ENCODE measurements at places on chromosomes 7 and 10.

DNA sequence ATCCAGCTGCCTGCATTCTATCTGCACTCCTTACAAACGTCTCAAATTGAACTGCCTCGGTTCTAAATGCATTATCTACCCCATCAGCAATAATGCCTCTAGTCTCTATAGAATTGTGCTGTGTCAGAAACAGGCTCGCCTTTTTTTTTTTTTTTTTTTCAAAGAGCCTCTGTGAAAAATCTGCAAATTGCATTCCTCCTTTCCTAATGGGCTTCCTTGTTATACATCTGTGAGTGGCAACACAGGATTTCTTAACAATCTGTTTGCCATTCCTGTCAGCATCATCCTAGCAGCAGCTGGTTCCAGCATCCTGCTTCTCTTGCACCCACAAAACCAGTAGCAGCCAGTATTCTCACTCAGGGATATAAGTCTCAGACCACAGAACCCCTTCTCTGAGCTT is 413.5 kb upstream of the SEMA3D start:
- no peak for DNase-seq

DNA sequence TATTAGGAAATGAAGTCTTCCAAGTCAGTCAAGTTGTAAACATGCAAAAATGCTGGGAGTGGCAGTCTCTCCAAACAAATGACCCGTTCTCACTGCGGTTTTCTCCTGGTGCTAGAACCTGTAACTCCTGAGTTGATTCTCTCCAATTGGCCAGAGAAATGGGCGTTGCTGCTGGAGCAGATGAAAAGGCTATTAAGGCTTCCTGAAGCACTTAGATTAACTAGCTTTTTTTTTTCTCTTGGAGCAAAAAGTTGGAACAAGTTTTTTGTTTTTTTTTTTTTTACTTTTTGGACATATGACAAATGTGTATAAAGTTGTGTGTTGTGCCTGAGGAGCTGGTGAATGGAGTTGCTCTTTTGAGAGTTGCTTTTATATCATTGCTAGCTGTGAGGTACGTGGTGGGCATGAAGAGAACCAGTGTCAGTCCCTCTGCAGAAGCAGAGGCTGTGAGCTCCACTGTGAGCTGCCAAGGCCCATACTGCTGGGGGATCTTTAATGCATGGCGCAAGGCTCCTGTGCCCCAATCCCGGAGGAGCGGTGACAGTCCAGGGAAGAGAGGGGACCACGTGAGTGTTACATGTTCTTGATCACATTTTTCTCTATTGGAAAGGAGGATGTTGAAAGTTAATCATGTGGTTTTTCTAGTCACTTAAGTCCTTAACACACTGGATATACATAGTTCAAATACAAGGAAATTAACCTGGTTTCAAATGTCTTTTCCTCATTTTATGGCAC is 393.6 kb upstream of the GALNT17 start:
- DNase-seq, result no peak

DNA sequence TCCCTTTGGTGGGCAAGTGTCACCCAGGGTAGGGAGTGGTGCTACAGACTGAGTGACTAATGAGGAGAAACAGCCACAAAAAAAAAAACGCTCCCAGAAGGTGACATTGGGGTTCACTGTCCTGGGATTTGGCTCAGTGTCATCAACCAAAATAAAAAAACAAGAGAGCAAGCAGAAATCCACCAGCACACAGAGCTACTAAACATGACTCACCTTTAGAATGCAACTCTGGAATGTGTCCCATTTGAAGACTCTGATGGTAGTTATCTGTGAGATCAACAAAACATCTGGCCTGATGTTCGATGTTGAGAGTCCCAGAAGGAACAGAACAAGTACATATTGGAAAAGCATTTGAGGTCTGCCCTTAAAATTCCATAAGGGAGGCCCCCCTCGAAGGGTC is 200.3 kb upstream of the LYZL2 start:
- DNase-seq, result no peak

DNA sequence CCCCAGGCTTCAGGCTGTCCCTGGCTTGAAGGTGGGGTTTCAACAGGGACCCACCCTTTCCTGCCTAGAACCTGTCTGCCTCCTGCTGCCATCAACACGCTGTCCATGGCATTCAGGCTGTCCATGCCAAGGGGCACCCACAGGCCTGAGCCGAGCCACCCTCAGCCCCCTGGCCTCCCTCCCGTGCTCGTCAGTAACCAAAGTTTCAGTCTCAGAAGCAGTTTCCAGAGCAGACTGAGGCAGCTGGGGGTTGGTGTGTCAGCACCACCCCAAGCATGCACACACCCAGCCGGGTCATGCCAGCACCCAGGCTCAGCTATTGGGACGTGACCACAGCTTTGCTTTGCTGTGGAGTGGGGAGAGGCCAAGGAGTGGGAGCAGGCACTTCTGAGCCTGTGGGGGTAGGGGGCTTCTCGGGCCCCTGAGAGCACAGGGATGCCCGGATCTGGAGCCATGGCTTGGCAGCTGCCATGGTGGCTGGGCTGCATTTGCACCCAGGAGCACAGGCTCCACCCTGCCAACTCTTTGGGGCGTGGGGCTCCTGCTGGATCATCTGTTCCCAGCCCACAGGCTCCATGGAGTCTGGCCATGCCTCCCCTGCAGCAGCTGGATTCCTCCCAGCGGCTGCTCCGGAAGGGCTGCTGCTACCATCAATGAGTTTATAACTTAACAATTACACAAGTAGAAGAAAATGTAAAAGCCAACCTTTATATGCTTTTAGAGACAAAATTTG is 314.5 kb upstream of the SEMA3C start:
- no peak for DNase-seq

DNA sequence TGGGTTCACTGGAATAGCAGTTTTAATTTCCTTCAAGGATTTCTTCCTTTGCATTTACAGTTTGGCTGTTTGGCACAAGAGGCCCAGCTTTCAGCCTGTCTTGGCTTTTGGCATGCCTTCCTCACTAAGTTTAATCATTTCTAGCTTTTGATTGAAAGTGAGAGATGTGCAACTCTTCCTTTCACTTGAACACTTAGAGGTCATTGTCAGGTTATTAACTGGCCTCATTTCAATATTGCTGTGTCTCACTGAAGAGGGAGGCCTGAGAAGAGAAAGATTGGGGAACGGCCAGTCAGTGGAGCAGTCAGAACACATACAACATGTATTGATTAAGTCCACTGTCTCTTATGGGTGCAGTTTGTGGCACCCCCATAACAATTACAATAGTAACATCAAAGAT is 33.9 kb downstream of the PTTG1IP2 start:
- DNase-seq, result no peak

GRCh38 chr7:70926666-70927065 is 205.3 kb upstream of the GALNT17 start:
- no peak for DNase-seq
